ENCODE measurements at places on chromosomes 13 and 19.

DNA sequence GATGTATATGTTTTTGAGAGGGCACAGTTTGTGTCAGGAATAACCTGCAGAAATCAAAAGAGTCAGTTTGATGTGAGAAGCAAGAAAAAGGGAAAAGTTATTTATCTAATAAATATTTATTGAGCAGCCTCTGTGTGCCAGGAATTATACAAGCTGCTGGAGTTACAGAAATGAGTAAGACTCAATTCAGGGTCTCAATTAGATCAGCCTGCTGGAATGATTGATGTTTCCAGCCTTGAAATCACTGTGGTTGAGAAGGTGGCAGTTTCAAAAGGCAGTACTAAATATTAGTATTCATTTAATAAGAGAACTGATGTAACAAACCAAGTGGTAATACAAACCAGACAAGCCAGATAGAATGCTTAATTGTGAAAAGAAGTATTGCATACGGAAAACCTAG, 782.4 kb upstream of the GPC6 start:
- DNase-seq = no peak

DNA sequence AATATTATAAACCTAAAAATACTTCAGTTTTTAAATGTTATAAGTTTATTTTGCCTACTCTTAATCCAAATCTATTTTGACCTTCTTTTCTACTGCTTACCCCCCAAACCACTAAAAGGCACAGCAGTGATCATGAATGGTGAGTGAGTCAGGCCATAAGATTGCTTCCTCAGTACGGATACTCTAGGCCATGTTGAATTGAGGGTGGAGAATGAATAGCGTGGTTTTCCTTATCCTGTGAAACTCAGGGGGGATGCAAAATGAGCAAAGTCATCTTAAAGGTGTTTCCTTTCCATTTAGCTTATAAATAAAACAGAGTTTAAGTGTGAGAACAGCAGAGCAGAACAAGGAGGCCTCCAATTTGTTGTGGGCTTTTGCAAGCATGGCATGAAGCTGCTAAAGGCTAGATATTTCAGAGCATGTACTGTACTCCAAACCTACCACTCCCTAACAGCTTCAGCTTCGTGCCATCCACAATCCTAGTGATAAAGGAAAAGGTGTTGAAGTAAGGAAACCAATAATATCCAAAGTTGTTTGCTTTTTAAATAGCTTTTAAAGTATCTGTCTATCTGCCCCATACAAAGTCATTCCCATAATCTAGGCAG, 25.0 kb downstream of the SERPINE3 start:
- no peak for DNase-seq

DNA sequence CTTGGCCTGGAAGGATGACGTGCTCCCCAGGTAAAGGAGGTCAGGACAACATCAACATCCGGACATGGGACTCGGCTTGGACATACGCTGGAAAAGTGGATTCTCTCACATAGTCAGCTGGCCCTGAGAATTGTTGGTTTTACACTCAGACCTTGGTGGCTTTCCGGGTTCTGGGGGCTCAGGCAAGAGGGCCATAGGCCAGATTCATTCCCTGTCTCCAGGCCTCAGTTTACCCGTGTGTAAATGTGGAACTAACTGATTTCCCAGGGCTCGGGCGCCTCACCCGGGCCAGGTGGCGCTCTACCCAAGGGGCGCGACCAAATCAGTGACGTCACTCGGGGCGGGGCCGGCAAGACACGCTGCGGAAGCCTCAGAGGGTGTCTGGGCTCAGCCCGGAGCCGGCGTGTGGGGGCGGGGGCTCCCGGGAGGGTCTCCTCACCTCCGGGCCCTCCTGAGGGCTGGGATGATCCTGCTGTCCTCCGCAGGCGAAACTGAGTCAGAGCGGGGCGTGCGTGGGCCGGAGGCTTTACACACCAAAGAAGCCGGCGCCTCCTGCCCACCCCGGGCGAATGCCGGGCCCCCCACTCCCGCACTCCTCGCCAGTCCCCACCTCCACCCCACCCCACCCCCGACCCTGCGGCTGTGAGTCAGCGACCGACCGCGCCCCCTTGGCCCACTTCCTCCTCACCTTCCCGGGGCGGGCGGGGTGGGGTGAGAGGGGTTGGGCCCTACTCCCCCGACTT, 862 bp upstream of the VASP start:
- peak; percentile 76 for DNase-seq

- DNase-seq = no peak
These were observed 378.5 kb downstream of the MYO16 start for GRCh38 chr13:109007946-109008345.

- DNase-seq = no peak
These were observed 209.2 kb downstream of the TSHZ3 start for GRCh38 chr19:31139871-31140505.

GRCh38 chr13:98575009-98575903, 1.7 kb downstream of the STK24 start:
- DNase-seq = no peak

DNA sequence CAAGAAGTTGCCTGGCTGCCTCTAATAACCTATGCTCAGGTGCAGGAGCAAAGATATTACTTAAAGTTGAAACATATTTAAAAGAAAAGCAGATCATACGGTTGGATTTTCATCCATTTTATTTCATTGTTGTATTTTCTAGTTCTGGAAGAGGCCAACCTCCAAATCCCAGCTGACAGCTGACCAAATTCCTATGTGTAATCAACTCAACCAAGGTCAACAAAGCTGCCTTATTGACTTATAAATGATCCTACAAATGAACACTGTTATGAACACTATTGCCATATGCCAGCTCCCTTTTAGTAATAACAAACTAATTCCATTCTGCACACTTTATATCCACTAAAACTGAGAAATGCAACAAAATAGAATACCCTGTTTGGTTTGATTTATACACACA, 1537.4 kb downstream of the SLITRK1 start:
- no peak for DNase-seq

DNA sequence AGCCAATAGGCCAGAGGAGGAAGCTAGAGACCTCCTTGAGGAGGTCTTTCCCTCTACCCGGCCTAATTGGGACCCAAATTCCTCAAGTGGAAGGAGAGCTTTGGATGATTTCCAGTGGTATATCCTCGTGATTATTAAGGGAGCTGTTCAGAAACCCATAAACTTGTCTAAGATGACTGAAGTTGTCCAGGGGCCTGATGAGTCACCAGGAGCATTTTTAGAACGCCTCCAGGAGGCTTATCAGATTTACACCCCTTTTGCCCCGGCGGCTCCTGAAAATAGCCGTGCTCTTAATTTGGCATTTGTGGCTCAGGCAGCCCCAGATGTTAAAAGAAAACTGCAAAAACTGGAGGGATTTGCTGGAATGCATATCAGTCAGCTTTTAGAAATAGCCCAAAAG, 198.1 kb downstream of the ZNF486 start:
- no peak for DNase-seq

GRCh38 chr13:99004978-99005377, 27.1 kb upstream of the DOCK9 start:
- DNase-seq = no peak

- no peak for DNase-seq
These were observed 38.9 kb upstream of the KATNAL1 start for GRCh38 chr13:30346153-30346788.

DNA sequence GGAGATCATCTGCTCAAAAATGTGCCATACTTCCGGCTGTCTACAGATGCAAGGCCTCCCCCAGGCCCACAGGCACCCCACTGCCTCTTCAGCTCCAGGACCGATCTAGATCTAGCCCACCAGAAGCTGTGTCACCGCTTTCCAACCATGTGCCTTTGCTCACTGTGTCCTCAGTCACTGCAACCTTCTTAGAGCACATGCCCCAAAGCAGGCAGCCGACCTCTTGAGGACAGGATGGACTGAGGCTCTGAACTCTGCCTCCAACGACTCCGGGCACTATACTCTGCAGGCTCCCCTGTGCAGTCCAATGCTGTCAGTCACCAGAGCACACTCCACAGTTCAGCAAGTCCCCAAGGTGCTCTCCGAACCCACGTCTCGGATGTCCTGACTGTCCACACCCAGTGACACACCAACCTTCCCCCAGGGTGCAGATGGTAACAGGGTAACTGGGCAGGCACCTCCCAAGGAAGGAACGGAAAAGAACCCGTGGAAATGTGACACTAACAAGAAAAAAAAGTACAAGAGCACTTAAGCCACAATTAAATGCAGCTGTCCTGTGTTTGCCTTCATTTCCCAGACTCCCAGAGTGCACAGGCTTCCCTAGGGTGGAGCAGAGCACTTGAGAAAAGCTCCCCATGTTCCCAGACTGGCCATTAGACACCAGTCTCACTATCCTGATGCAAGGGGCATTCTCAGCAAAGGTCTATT, 4.8 kb downstream of the STK24 start:
- DNase-seq = peak; percentile 80

DNA sequence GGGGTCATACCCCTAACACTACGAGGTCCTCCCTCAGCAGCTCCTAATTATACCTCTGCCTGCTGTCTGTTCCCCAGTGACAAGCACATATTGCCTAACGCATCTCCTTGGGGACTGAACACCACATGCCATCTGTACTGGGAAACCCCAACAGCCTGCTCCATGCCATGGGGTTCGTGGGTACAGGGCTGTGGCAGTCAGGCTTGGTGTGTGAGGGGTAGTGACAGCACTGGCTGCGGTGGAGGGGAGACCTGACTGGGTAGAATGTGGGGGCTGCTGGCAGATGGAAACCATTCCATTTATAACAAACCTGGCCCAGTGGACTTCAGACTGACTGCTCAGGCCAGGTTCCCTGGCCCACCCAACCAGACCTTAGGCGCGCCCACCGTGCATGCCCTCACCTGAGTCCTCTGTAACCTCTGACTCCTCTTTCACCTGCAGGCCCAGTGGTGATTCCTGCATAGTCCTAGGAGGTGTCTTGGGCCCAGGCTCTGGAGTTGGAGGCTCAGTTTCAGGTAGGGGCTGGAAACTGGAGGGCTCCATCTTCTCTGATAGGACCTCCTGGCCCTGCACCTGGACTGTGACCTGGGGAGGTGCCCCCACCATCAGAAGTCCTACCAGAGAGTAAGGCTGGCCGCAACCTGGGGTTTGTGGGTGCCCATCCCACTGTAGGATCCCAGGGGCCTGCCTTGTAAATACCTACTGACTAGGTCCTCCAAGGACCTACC, 3.0 kb downstream of the MZF1 start:
- no peak for DNase-seq

DNA sequence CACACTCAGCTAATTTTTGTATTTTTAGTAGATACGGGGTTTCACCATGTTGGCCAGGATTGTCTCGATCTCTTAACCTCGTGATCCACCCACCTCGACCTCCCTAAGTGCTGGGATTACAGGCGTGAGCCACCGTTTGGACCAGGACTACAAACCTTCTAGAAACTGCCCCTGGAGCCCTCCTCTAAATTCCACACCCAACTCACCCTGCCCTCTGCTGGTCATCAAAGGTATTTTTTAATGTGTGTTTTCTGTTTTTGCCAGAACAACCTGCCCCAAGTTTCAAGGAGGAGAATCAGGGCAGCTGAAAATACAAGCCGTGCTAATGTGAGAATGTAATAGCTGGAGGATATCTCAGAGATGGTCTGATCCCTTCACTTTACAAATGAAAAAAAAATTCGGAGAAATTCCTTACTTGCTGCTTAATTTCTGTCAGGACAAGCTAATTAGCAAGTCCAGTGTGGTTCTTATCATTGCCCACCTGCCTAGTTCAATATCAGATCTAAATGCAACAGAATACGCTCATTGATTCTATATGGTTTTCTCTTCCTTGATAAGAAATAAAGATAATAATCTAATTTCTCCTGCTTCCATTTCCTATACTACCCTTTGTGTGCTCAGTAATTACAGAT, 4.1 kb downstream of the ATP8A2 start:
- peak; percentile 39 for DNase-seq

DNA sequence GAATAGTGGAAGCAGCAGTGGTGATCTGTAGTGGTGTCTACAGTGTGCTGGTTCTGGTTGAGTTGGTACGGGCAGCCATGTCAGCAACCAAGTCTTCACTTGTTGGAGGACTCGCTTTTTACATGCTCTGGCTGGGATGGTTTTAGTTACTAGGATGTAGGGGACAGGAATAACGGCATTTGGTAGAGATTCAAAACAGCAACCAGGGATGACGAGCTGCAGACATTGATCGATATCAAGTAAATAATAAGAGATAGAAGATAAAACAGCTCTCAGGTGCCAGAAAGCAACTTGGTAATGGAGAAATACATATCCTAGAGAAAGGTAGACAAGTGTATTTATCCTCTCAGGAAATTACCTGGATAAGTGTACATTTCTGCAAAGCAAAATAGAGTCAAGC, 84.3 kb downstream of the PCCA start:
- no peak for DNase-seq

DNA sequence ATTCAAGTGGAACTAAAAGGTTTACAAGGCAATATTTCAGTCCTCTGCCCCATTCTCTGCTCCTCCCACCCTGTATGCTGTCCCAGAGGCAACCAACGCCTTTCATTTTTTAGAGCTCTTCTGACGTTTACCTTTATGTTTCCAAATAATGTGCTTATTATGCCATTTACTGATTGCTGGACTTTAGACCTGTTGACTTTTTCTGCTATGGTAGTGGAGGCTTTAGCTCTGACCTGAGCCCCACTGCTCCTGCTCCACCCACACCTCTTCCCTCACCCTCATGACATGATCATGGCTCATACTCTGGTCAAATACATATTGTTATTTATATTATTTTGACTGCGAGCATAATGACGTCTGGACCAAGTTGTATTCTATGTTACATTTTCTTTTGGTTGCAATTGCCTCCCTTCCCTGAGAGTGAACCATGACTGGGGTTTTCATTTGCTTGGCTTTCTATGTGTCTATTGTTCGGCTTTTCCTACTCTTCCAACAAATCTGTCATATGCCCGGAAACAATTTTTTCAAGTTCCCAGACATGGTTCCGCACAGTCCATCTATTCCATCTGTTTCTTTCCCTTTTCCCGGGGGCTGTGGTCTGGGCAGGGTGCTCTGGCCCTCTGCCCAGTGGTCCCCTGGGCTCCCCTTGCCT, 31.4 kb upstream of the GJB6 start:
- no peak for DNase-seq

GRCh38 chr13:48489666-48490065, 43.2 kb downstream of the RCBTB2 start:
- no peak for DNase-seq

DNA sequence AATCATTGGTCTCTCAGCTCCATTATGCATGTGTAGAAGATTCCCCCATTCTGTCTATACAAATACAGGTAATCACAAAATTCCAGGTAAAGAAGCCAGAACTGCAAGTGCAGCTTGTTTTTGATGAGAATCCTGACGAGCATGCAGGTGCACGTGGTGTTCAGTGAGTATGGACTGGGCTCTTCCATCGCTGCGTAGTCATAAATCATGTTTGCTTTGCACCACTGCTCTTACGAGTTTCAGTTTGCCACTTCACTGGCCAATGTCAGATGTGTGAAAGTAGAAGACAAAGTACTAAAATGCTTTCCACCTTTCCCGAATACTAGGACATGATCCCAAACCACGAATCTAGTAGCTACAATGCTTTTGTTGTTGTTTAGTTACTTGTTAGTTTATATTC, 390.7 kb downstream of the LIG4 start:
- no peak for DNase-seq

- no peak for DNase-seq
These were observed 300.2 kb downstream of the DCLK1 start for GRCh38 chr13:35830850-35831450.

Data from SW 1271 (cell line).